Right forelimb (tissue), 1 donor: ENCODE measurements at places on chromosomes 16 and 17.

DNA sequence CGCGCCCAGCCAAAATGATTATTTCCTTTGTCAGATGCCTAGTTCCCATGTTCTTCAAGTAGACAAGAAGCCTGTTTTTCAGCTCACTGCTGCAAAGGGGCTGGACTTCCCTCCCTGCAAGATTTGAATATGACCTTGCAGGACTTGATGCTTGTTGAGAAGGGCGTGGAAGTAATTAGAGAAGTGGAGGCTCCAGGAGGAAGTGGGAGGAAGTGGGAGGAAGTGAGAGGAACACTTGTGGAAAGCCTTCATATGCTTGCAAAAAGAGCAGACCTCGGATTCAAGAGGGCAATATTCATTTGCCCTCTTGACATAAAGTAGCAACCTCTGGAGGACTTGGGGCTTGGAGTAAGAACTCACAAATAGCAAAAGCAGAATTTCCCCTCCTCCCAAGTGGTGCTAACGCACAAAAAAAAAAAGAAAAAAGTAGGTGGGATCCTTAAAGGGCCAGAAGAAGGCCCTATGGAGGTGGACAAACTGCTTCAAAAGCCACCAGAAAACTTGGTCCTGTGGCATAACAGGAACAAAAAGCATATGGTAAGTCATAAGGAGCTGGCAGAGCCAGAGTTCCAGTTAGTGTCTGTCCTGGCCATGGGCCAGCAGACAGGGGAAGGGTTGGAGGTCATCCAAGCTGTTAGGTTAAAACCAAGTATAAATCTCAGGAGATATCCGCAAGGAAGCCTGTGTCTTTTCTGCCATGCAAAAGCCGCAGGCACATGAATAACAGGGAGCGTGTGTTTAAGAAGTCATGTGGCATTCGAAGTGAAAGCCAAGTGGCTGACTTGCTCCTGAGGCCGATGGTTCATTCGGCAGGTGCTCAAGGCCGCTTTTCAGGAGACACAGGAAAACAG is 20.6 kb upstream of the PRKAR1A start:
- DNase-seq, result no peak

GRCh38 chr16:11133344-11133943 is 122.6 kb downstream of the SOCS1 start:
- DNase-seq, result peak; percentile 80

- DNase-seq, result no peak
Observed at GRCh38 chr17:28398280-28398981, 7.6 kb downstream of the SLC46A1 start.

- no peak for DNase-seq
Observed at GRCh38 chr17:78133971-78134898, 3.7 kb downstream of the TMC8 start.

GRCh38 chr17:35099908-35100307 is 19.8 kb downstream of the RAD51D start:
- no peak for DNase-seq

GRCh38 chr16:59701963-59702930 is 968.1 kb upstream of the GOT2 start:
- no peak for DNase-seq

DNA sequence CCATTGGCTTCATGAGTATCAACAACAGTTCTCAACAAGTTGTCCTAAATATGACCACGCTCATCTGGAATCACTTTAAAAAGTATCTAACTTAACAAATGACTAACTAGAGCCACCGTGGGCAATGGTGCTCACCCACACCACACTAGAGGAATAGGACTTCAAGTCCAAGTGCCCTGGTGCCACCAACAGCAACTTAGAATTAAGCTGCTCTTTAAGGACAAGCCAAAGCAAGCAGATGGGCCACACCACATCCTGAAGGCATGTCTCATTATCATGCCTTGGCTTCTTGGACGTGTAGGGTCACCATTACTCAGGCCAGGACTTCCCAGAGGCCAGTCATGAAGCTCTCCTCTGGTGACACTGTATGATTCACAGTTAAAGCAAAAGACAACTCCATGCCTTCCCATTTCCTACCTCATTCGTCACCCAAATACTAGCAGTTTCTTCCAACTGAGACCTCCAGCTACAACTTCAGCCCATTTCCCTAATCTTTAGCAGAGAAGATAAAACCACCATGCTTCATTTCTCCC is 9.4 kb upstream of the SLC6A4 start:
- no peak for DNase-seq

DNA sequence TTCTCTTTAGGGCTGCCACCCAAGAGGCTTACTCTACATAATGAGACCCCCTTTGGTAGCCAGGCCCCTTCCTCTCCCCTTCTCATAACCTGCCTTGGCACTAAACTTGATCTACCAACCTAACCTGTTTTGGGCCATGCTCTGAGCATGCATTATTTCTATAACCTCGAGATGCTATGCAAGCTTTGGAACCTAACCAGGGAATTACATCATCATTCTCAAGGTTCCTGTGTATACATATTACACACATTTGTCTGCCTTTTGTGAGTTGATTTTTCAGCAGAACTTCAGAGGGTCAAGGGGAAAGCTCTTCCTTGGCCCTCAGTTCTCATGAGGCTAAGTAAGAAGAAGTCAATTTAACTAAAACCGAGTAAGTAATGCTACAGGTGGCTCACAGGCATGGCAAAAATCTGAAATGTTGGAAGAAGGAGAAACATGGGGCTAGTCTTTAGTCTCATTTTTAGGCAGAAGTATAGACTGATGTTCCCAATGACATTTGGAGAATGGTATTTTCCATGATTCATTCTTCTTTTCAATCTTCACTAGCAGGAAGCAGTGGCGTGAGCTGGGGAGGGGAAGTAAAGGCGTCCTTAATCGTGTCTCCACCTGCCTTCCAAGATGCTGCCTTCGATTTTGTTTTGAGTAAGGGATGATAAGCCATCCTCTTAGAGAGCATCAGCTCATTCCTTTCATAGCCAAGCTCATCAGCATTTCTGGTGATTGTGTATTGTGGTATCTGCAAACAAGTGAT is 308.4 kb downstream of the ABCC12 start:
- DNase-seq, result no peak

DNA sequence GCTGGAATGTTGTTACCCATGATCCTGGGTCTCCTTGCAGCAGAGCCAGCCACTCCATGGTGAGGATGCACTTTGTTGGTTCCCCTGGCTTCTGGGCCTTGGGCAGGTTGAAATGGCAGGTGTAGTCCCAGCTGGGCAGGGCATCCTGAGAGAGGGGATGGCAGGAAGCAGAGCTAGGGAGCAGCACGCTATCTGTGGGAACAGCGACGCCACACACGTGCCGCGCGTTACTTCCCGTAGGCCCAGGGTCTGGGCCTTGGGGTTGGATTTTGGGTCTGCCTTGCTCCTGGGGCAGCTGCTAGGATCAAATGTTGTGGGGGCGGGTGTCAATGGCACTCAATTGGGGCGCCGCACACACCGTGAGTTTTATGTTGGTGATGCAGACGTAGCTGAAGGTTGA is 368.0 kb downstream of the CPPED1 start:
- DNase-seq, result no peak

DNA sequence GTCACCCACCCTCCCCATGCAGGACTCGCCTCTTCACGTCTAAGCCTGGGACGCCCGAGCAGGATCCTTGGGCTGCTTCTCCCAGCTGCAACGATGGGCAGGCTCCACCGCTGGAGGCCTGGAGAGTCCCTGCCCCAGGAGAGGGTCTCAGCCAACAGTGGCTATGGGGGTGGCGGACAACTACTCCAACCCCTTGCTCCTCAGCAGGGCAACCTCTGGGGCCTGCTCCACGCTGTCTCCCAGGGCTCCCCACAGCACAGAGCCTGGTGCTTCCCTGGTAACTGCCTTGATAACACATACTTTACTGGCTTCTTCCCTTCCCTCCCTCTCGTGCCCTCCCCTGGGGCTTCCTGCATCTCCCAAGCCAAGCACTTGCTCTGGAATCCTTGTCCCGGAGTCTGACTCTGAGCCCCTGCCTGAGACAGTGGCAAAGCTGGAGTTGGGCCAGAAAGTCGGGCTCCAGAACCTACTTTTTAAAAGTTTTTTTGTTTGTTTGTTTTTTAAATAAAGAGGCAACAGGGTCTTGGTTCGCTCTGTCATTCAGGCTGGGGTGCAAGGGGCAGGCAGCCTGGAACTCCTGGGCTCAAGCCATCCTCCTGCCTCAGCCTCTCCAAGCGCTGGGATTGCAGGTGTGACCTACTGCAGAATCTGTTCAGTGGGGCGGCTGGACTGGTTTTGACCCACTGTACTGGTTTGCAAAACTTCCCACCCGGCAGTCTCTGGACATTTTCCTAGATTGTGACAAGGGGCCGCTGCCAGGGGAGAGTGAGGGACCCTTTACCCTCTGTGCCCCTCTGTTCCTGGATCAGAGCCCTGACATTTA is 99.4 kb downstream of the TNFRSF13B start:
- DNase-seq, result no peak

DNA sequence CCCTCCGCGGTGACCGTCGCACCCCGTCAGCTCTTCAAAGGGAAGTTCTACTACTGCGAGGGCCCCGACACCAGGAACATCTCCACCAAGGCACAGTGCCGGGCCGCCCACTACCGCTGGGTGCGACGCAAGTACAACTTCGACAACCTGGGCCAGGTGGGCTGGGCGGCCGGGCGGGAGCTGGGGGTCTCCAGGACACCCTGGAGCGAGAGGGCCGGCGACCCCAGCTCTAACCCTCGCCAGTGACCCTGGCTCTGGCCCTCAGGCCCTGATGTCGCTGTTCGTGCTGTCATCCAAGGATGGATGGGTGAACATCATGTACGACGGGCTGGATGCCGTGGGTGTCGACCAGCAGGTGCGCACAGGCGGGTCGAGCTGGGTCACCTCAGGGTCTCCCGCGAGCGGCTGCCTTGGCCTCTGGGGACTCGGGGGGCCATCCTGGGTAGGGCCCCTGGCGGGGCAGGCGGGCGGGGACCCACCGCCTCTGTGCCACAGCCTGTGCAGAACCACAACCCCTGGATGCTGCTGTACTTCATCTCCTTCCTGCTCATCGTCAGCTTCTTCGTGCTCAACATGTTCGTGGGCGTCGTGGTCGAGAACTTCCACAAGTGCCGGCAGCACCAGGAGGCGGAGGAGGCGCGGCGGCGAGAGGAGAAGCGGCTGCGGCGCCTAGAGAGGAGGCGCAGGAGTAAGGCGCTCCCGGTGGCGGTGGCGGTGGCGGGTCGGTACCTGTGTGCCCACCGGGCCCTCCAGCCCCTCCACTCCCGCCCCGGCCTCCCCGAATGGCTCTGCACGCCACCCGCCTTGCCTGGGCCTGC is 13.4 kb downstream of the TPSG1 start:
- no peak for DNase-seq

- no peak for DNase-seq
Observed at GRCh38 chr16:11635113-11635652, 33.1 kb upstream of the SNN start.

GRCh38 chr17:17841601-17842025 is 4.8 kb upstream of the SREBF1 start:
- DNase-seq, result no peak

DNA sequence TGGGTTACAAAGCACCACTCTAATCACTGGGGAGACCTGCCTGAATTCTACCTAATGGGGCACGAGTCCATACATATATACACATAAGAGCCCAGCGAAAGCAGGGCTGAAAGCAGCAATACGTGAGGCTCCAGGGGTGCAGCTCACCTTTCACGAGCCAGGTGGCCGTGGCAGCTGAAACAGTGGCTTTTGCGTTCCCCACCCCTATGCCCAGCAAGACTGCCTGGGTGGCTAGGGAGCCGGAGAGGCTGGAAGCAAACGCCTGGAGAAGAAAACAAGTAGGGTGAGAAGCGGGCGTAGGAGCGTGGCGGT is 618 bp downstream of the RUSF1 start:
- no peak for DNase-seq

DNA sequence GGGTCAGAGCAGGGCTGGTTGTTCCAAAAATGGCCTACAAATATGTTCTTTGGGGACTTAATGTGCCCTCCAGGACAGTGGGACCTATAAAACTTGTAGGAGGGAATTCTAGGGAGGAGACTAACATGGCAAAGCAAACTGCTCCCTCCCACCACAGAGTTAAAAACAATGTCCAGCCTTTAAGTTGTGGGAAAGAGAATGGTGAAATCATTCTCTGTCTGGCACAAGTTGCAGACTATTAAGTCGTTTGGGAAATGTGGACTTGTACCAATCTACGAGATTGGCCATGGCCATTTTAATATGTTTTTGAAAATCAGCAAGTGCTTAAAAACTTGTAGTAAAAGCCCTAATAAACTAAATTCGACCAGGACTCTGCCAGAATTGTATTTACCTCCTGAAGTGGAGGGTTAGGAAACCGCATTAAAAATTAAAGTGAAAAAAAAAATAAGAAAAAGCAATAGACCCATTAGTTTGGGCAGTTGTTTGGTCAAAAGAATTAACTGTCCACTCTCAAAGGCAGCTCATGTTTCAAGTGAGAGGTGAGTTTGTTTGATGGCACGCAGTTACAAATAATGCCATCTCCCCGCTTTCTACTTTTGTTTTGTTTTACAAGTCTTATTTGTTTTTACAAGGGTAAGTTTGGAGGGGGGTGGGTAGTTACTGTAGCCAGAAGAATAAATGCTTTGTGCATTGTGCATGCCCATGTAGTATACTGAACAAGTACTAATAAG is 32.4 kb downstream of the ANKFN1 start:
- DNase-seq, result no peak

GRCh38 chr17:19319771-19320505 is 42.6 kb downstream of the B9D1 start:
- no peak for DNase-seq

DNA sequence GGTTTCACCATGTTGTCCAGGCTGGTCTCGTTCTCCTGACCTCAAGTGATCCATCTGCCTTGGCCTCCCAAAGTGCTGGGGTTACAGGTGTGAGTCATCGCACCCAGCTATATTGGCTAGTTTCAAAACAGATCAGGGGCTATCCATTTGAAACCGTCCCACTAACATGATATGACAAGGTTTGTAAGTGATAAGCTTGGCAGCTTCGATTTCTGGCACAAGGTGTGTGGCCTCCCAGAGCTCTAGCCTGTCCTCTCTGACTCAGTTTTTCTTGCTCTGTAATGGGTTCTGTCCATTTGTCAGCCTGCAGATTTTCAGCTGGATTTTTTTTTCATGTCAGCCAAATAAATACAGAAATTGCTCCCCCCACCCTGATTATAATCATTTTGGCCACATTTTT is 31.8 kb upstream of the TENT4B start:
- no peak for DNase-seq

DNA sequence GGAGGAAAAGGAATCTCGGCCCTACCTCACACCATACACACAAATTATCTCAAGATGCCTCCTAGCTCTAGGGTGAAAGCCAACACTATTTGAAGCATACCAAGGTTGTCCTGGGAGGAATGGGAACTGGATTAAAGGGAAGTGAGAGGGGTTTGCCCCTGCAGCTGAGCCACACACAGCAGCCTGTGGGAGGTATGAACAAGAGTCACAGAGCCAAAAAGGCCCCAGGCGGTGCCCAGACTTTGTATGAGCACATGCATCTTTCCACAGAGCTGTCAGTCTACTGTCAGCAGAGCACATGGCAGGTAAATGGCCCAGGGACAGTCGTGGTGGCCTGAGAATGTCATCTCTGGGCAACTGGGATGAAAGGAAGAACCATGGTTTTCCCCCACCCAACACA is 31.0 kb upstream of the RCVRN start:
- DNase-seq, result no peak

GRCh38 chr17:42107597-42108576 is 4.6 kb downstream of the DHX58 start:
- DNase-seq, result peak; percentile 73
